Heart right ventricle (tissue), 16 donors: ENCODE measurements at places on chromosomes 4 and X. TPM values are rescaled to one million over a fixed set of nuclear protein-coding genes. Genes with fewer than 3 reads are reported as not detected.

NPNT gene
- total RNA-seq, result 4.8 TPM

STPG2 gene
- 0.30 TPM for total RNA-seq

TRIM60 gene
- not detected for total RNA-seq

EIF1AX gene
- 63.8 TPM for total RNA-seq

TMEM154 gene
- 1.1 TPM for total RNA-seq

ZDHHC15 gene
- 2.3 TPM for total RNA-seq

CENPE gene
- 0.78 TPM for total RNA-seq

MAGEB2 gene
- total RNA-seq, result not detected

MRPL1 gene
- 45.4 TPM for total RNA-seq

LONRF3 gene
- total RNA-seq, result 1.3 TPM

GJB1 gene
- not detected for total RNA-seq

DNA sequence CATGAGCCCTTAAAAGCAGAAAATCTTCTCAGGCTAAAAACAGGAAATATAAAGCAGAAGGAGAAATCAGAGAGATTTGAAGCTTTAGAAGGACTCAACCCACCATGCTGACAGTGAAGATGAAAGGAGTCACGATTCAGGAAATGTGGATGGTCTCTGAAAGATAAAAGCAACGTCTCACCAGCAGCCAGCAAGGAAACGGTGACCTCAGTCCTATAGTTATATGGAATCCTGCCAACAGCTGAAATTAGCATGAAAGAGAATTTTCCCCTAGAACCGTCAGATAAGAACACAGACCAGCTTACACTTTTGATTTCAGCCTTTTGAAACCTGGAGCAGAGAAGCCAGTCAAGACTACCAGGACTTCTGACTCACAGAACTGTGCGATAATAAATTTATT lies 715.7 kb upstream of the HTR2C start:
- no peak overlapping the region for H3K27ac ChIP-seq
- H3K27me3 ChIP-seq, result no peaks in the 10 kb centered on the region
- no peak for DNase-seq
- no peak overlapping the region for H3K4me3 ChIP-seq

DNA sequence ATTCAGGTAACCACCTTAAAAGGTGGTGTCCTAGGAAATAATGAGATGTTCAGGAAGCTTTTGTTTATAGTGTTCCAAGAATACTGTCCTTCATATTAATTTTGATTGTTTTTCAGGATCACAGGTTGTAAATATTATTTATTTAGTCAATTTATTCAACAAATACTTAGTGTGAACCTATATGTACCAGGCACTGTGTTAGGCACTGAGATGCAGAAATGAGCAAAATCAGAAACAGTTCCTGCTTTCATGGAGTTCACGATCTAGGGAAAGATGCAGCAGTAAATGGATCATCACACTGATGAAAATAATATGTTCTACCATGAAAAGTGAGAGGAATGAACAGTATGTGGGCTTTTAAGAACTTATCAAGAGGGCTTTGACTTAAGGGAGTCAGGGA lies 18.2 kb upstream of the PLA2G12A start:
- DNase-seq, result no peak
- H3K27me3 ChIP-seq, result no peaks in the 10 kb centered on the region
- no peak overlapping the region for H3K27ac ChIP-seq
- H3K4me3 ChIP-seq, result no peak overlapping the region
- no peaks in the 10 kb centered on the region for H3K36me3 ChIP-seq
- no peaks in the 10 kb centered on the region for H3K4me1 ChIP-seq

- H3K36me3 ChIP-seq, result no peaks in the 10 kb centered on the region
- no peak for DNase-seq
- no peaks in the 10 kb centered on the region for H3K4me1 ChIP-seq
- H3K27ac ChIP-seq, result no peak overlapping the region
- H3K27me3 ChIP-seq, result no peaks in the 10 kb centered on the region
- no peak overlapping the region for H3K4me3 ChIP-seq
Observed at GRCh38 chr4:95051702-95052020, 293.9 kb downstream of the BMPR1B start.

GRCh38 chr4:38333219-38333618 lies 330.8 kb upstream of the KLF3 start:
- H3K27ac ChIP-seq, result no peak overlapping the region
- H3K36me3 ChIP-seq, result no peaks in the 10 kb centered on the region
- H3K4me3 ChIP-seq, result no peak overlapping the region
- no peak for DNase-seq
- no peaks in the 10 kb centered on the region for H3K27me3 ChIP-seq

- H3K36me3 ChIP-seq, result no peaks in the 10 kb centered on the region
- H3K4me3 ChIP-seq, result no peak overlapping the region
- no peaks in the 10 kb centered on the region for H3K27me3 ChIP-seq
- H3K27ac ChIP-seq, result no peak overlapping the region
- no peaks in the 10 kb centered on the region for H3K4me1 ChIP-seq
Observed at GRCh38 chrX:40349251-40349650, 231.5 kb upstream of the ATP6AP2 start.

GRCh38 chr4:146582864-146583263 lies 55.8 kb upstream of the POU4F2 start:
- H3K4me1 ChIP-seq, result peaks cover 4% of the 10 kb centered on the region
- H3K27me3 ChIP-seq, result peaks cover 3% of the 10 kb centered on the region
- H3K36me3 ChIP-seq, result no peaks in the 10 kb centered on the region
- H3K27ac ChIP-seq, result no peak overlapping the region
- DNase-seq, result no peak
- H3K4me3 ChIP-seq, result no peak overlapping the region

DNA sequence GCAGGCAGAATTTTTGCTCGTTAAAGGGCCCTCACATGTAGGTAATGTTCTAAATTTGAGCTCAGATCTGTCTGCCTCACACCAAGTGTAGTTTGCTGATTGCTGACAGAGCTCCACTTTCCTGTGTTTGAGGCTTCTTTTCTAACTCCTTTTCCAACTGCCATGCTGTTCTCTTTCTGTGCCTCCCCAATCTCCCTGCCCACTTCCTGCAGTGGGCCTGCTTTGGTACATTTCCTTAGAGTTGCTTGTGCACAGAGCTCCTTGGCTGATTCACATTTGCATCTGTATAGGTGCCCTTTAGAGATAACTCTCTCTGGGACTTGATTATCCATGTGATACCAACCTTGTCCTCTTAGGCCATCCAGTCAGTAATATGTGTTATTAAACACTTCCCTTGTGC lies 4.5 kb downstream of the MED28 start:
- H3K27ac ChIP-seq, result no peak overlapping the region
- no peak for DNase-seq
- no peaks in the 10 kb centered on the region for H3K36me3 ChIP-seq
- no peaks in the 10 kb centered on the region for H3K27me3 ChIP-seq

GRCh38 chr4:158172261-158173258 lies at the start of gene GASK1B:
GASK1B (minus strand) TSS chr4:158173025; CDS start chr4:158171375, 1,650 bp downstream.
- DNase-seq, result no peak
- H3K27ac ChIP-seq, result peak within 1 kb of the TSS; percentile 94
- no peaks in the 10 kb centered on the region for H3K36me3 ChIP-seq
- peak within 1 kb of the TSS; percentile 70 for H3K4me3 ChIP-seq

GRCh38 chrX:27767387-27767786 lies 40.4 kb upstream of the MAGEB10 start:
- no peaks in the 10 kb centered on the region for H3K36me3 ChIP-seq
- H3K4me3 ChIP-seq, result no peak overlapping the region
- no peak overlapping the region for H3K27ac ChIP-seq
- no peaks in the 10 kb centered on the region for H3K27me3 ChIP-seq
- no peaks in the 10 kb centered on the region for H3K4me1 ChIP-seq
- DNase-seq, result no peak

- no peak overlapping the region for H3K4me3 ChIP-seq
- H3K27ac ChIP-seq, result no peak overlapping the region
- H3K4me1 ChIP-seq, result peaks cover 3% of the 10 kb centered on the region
- DNase-seq, result no peak
- no peaks in the 10 kb centered on the region for H3K27me3 ChIP-seq
Observed at GRCh38 chr4:154534296-154534695, 15.9 kb downstream of the PLRG1 start.

- no peaks in the 10 kb centered on the region for H3K27me3 ChIP-seq
- no peak overlapping the region for H3K4me3 ChIP-seq
- no peak overlapping the region for H3K27ac ChIP-seq
- no peaks in the 10 kb centered on the region for H3K36me3 ChIP-seq
- no peaks in the 10 kb centered on the region for H3K4me1 ChIP-seq
Observed at GRCh38 chrX:135435139-135435922, 13.6 kb downstream of the SMIM10L2A start.

DNA sequence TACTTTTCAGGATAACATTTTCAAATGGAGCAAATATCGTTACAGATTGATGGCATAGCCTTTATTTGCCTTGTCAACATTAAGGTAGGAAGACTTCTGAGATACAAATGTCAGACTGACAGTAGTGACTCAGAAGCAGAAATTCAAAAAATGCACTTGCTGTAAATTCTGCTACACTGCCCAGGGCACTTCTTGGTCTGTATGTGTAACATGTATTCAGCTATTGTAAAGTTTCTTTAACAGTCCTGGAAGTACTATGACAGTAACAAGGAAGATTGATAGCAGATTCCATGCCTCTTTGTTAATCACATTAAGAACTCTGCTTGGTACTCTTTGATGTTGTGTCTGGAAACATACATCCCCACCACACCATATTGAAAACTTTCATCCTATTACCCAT lies 69.6 kb upstream of the PCDH18 start:
- H3K27me3 ChIP-seq, result no peaks in the 10 kb centered on the region
- no peak overlapping the region for H3K27ac ChIP-seq
- no peak overlapping the region for H3K4me3 ChIP-seq
- no peaks in the 10 kb centered on the region for H3K36me3 ChIP-seq
- DNase-seq, result no peak
- H3K4me1 ChIP-seq, result no peaks in the 10 kb centered on the region

DNA sequence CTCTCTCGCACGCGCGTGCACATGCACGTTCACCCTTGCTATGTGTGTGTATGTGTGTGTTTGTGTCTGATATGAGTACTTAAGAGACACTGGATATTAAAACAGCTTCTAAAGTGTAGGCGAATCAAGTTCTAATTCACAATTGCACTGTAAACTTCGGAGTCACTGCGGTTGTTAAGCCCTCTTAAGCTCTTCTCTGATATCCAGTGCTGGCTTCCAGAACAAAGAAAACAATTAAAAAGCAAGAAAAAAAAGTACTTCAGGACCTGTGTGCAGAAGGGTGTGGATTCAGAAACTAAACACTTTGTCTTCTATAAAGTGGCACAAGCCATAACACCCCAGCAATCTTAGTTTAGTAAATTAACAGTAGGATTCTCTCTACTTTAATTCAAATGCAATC lies 300.2 kb downstream of the PCDH7 start:
- no peaks in the 10 kb centered on the region for H3K4me1 ChIP-seq
- no peak overlapping the region for H3K27ac ChIP-seq
- H3K36me3 ChIP-seq, result no peaks in the 10 kb centered on the region
- no peak for DNase-seq
- no peaks in the 10 kb centered on the region for H3K27me3 ChIP-seq

- H3K4me3 ChIP-seq, result no peak overlapping the region
- H3K27ac ChIP-seq, result no peak overlapping the region
- no peaks in the 10 kb centered on the region for H3K27me3 ChIP-seq
- no peaks in the 10 kb centered on the region for H3K36me3 ChIP-seq
- no peaks in the 10 kb centered on the region for H3K4me1 ChIP-seq
- DNase-seq, result no peak
Observed at GRCh38 chrX:150199803-150200202, 163.3 kb upstream of the MAMLD1 start.

- no peaks in the 10 kb centered on the region for H3K4me1 ChIP-seq
- no peak for DNase-seq
- no peak overlapping the region for H3K27ac ChIP-seq
- H3K4me3 ChIP-seq, result no peak overlapping the region
Observed at GRCh38 chr4:137474711-137475301, 57.5 kb downstream of the PCDH18 start.

- no peak overlapping the region for H3K4me3 ChIP-seq
- no peaks in the 10 kb centered on the region for H3K36me3 ChIP-seq
- H3K27me3 ChIP-seq, result no peaks in the 10 kb centered on the region
- peak overlapping the region; percentile 96 for H3K27ac ChIP-seq
- H3K4me1 ChIP-seq, result peaks cover 68% of the 10 kb centered on the region
Observed at GRCh38 chr4:143341186-143341755, 4.6 kb downstream of the GAB1 start.

- H3K27me3 ChIP-seq, result no peaks in the 10 kb centered on the region
- H3K36me3 ChIP-seq, result no peaks in the 10 kb centered on the region
- H3K4me3 ChIP-seq, result no peak overlapping the region
- H3K27ac ChIP-seq, result no peak overlapping the region
- no peaks in the 10 kb centered on the region for H3K4me1 ChIP-seq
- no peak for DNase-seq
Observed at GRCh38 chr4:164902608-164903007, 25.6 kb downstream of the APELA start.

DNA sequence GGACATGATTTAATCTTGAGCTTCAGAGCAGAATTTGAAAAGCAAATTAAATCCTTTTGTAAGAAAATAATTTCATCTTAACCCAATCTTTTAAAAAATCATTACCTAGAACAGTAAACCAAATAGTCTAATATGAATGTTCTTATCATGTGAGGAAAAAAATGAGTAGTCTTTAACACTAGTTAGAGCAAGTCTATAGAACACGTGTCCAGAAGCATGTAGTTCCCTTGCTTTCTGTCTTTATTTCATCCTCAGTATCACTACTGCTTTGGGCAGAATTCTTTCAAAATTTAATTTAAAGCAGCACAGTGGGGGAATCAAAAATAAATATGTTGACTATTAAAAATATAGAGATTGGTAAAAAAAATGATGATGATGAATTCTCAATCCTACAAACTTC lies 2.1 kb downstream of the RBM47 start:
- no peaks in the 10 kb centered on the region for H3K36me3 ChIP-seq
- H3K4me1 ChIP-seq, result no peaks in the 10 kb centered on the region
- no peak for DNase-seq
- no peak overlapping the region for H3K4me3 ChIP-seq

DNA sequence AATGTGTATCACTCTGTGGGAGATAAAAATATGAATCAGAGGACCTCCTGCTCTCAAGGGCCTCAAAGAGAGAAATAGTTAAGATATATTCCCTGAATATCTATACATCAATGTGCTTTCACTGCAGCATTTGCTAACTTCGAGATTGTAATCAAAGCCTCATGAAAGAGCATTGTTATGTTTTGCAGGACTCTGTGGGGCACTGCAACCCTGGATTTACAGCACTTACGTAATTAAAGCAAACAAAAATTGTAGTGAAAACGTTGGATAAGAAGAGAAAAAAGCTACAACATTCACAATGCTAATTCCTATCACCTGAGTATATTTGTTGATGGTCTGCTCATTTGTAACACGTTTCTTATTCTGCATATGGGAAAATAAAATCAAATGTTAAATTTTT lies 48.0 kb downstream of the ETNPPL start:
- H3K27ac ChIP-seq, result no peak overlapping the region
- no peaks in the 10 kb centered on the region for H3K36me3 ChIP-seq
- H3K4me1 ChIP-seq, result no peaks in the 10 kb centered on the region

GRCh38 chr4:113604955-113605354 lies 156.6 kb downstream of the CAMK2D start:
- H3K4me1 ChIP-seq, result peaks cover 19% of the 10 kb centered on the region
- no peak overlapping the region for H3K4me3 ChIP-seq
- H3K27ac ChIP-seq, result peak overlapping the region; percentile 42
- peaks cover 3% of the 10 kb centered on the region for H3K36me3 ChIP-seq

DNA sequence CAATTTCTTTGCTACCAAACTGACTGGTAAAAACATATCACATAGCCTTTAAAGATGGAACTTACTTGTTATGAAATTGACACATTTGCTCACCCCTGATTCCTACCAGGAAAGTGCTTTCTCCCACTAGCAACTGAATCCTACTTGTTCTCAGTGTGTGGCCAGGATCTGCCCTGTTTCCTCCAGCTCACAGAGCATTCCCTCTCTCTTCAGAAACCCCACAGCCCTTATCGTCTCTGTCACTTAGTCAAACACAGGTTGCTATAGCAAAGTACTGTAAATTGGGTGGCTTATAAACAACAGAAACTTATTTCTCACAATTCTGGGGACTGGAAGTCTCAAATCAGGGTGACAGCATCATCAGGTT lies 265.2 kb upstream of the BOD1L1 start:
- no peaks in the 10 kb centered on the region for H3K36me3 ChIP-seq
- no peak overlapping the region for H3K27ac ChIP-seq
- no peaks in the 10 kb centered on the region for H3K27me3 ChIP-seq
- no peaks in the 10 kb centered on the region for H3K4me1 ChIP-seq
- H3K4me3 ChIP-seq, result no peak overlapping the region
- no peak for DNase-seq
